ENCODE measurements at places on chromosomes 5 and 9.

GRCh38 chr5:172421020-172421419 is 33.3 kb downstream of the SH3PXD2B start:
- no peak for DNase-seq

DNA sequence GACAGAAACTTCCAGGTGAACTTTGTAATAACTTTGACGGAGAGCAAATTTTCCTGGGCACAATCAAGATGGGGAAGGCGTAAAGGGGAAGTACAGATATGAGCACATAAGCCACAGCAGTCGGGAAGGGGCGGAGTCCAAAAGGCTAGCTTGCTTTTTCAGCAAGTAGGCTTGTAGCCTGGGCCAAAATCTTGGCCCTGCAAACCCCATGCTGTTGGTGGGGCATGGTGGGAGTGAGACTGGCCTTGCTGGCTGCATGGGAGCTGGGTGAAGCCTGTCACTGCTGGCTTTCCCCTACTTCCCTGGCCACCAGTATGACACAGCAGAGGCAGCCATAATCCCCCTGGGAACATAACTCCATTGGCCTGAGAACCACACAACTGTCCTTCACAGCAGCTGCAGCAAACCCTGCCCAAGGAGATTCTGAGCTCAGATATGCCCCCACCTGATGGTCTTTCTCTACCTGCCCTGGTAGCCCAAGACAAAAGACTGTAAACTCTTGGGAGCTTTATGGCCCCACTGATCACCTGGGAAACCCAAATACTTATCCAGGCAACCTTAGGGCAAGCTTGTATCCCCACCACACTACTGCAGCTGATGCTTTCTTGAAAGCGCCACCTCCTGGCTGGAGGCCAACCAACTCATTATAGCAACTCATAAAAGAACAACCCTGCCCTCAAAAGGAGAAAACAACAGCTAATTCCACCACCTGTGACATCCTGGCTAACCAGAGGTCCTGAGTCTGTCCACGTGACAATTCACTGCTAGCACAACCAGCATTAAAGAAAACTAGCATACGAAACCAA is 24.0 kb downstream of the DCTN4 start:
- DNase-seq, result no peak

- no peak for DNase-seq
Observed at GRCh38 chr9:23577611-23578010, 248.4 kb downstream of the ELAVL2 start.

- DNase-seq, result no peak
Observed at GRCh38 chr9:117656002-117656401, 48.2 kb upstream of the TLR4 start.

DNA sequence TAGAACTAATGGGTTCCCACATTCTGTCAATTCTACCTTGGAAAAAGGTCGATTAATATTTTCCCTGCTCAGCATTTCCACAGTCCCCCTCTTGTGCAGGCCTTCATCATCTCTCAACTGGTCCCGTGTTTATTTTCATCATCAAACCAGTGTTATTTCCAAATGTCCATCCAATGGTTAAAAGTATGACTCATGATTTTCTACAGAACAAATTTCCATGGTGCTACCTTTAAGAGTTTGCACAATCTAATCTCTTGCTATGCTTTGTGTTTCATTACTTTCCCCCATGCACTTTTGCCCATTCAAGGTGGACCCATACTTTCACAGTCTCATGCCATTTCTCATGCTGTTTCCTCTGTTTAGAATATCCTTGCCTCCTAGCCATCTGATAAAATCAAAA is 143.7 kb downstream of the CCDC192 start:
- no peak for DNase-seq

GRCh38 chr9:27089706-27090105 is 19.3 kb upstream of the TEK start:
- DNase-seq, result no peak

- DNase-seq, result no peak
Observed at GRCh38 chr5:171913987-171914273, 92.5 kb downstream of the FBXW11 start.

- DNase-seq, result no peak
Observed at GRCh38 chr9:121660367-121660766, 8.9 kb downstream of the DAB2IP start.

- DNase-seq, result no peak
Observed at GRCh38 chr9:79574781-79575180, 3.0 kb downstream of the TLE4 start.

DNA sequence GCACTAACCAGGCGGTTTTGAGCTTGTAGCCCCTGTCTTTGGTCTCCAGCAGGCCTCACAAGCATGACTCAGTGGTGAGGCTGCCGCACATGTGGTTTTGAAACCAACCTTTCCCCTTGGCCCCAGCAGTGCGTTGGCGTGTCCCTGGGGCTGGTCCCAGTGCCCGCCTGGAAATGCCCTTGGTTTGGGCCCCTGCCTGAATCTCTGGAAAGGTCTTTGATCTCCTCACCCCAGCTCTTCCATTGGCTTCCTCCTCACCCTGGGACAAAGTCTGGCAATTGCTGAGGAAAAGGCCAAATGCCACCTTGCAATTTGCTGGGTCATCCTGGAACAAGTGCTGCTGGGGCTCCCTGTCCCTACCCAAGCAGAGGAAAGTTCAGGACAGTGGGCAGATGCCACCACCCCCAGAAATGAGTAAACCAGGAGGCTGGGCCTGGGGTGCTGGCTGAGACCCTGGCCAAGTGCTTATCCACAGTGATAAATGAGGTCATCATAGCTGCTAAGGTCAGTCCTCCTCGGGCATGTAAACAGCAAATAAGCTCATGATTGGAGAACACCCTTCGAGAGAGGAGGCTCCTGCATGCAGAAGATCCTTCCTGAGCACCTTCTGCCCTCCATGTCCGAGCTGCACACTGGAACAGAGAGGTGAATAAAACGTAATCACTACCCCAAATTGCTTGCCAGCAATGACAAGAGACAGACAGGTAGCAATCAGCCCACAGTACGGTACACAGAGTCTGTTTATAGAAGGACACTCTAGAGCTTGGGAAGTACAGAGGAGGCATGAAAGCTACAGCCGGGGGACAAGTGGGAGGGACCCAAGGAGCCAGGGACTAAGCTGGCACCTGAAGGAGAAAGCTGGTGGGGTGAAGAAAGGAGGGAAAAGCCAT is 98.9 kb upstream of the CPEB4 start:
- no peak for DNase-seq

DNA sequence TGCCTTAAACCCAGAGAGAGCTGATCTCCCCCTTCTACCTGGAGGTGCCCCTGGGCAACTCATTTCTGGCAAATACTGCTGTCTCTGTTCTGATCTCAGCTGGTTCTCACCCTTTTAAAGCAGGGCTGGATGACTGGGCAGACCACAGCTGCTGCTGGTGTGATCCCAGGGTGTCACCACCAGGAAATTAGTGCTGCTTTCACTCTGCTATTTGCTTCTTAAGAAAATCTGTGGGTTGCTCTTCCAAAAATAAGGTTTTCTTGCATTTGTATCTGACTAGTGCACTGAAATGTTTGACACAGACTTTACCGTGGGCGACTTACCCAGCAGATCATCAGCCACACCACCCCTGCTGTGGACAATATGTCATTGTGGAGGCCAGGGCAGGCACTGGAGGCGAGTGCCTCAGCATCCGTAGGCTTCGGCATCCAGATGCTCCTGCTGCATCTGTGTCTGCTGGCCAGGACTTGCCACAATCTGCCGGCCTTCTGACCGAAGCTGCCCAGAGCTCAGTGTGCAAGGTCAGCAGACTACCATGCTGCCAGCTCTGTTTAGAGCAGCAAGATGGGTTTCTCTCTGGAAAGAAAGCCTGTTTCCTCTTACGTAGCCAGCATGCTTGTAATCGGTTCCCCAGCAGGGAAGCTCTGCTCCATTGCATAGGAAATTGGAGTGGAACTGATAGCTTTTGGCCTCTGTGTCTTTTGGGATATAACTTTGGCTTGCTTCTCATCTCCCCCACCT is 13.6 kb downstream of the ARHGAP26 start:
- no peak for DNase-seq

DNA sequence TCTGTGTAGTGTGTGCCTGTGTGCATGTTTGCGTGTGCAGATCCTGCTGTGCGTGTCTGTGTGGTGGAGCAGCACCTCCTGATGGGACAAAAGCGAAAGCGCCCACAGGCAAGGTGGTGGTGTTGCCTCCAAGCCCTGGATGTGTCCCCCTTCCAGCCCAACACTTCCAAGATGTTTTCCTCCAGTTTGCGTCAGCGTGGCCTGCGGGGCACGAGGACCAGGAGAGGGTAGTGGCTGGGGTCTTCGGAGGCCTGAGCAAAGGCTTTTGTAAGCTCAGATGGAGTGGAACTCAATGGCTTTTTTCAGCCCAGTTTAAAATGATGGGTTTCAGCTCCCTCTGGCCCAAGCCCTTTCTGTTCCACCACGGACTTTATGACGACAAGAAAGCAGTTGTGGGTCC is 209.5 kb downstream of the IRX2 start:
- DNase-seq, result no peak

- no peak for DNase-seq
Observed at GRCh38 chr9:18268381-18268780, 205.6 kb upstream of the ADAMTSL1 start.

DNA sequence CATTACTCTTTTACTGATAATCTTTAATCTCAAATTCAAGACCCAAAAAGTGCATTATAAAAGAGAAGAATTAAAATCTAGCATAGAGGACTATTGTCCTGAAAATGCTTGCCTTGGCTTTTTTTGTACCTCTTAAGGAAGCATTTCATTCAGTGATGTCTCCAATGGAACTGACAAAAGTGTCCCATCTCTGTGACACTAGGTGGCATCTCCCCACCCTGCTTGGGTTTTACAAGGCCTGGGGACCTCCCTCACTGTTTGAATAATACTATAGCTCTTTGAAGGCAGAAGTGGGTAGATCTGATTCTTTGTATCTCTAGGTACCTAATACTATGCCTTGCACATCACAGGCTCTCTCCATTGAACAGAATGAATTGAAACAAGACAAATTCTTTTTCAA is 180.6 kb downstream of the EPB41L4A start:
- DNase-seq, result no peak

GRCh38 chr5:9438596-9439354 is 107.1 kb downstream of the SEMA5A start:
- DNase-seq, result no peak

DNA sequence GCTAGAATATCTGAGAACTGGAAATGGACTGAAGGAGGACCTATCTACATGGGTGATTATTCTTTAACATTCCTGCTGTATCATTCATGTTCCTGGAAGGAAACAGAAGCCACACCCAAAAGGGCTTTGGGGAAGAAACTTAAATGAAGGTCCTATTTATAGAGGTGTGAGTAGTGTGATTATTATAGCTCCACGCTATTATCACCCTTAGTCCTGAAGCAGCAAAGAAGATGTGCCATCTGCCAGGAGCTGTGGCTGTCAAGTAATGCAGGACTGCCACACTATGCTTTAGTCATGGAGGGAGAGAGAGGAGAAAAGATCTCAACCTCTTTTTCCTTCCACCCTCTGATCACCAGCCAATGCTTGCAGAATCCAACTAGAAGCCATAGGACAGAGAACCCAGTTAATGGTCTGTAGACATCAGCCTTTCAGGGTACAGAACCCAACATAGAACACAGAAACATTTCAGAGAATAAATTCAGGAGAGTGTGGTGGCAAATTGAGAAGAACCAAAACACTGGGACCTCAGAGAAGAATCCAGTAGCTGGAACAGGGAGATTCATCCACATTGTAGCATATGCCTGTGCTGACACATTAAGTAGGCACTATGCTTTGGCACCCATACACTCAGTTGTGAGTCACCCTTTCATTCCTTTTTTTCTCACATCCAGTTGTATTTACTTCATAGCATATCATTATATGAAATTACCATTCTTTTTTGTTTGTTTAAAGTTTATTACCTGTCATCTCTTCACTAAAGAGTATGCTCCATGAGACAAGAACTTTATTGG is 21.0 kb upstream of the RNF180 start:
- no peak for DNase-seq

DNA sequence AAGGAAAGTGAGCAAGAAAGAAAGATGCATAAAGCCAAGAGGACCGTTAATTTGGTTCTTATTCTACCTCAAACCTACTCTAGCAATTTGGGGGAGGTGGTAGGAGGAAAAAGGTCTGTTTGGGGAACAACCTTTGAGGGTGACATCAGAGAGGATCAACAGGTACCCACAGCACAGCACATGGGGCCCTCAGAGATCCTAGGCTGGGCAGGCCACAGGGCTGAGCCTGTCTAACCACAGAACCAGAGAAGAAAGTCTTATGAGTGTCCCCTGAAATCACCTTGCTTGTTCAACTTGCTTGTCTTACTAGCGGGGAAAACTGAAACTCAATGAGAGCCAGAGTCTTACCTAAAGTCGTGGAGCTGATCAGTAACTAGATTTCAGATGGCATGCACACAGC is 385.2 kb downstream of the SPOCK1 start:
- no peak for DNase-seq

DNA sequence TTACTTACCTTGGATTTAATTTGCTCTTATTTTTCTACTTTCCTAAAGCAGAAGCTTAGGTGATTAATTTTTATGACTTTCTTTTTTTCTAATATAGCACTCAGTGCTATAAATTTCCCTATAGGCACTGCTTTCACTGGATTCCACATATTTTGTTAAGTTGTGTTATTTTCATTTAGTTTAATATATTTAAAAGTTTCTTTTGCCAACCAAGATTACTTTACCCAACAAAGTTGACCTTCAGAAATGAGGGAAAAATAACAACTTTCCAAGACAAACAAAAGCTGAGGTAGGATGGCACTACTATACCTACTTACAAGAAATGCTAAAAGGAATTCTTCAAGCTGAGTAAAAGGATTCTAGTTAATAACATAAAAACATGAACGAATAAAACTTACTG is 8.8 kb upstream of the IFNB1 start:
- no peak for DNase-seq

DNA sequence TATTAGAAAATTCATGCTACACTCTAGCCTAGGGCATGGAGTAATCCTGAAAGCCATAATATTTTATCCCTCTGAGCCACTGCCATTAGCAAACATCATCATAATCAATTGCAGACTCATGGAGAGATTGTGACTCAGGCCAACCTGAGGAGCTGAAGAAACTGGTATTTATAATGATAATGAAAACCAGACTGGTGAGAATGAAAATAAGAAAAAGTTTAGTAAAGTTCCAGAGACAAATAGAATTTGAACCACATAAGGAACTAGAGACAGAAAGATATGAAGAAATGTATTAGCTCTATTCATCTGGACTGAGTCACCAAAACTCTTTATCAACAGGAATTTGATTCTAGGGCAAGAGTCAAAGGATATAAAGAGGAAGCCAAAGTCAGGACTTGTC is 158.7 kb downstream of the DRD1 start:
- no peak for DNase-seq

GRCh38 chr5:73338256-73339050 is 110.1 kb downstream of the FOXD1 start:
- DNase-seq, result no peak

DNA sequence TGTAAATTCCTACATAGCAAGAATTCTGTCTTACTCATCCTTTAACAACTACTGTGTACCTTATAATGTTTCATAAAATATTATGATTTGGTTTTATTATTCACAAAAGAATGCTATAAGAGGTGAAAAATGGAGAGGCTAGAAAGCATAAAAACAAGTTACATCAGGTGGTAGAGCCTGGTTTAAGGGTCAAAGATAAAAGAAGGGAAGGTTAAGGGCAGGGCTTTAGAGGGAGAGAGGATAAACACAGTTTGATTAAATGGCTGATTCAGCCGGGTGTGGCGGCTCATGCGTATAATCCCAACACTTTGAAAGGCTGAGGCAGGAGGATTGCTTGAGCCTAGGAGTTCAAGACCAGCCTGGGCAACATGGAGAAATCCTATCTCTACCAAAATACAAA is 40.4 kb upstream of the HSPB3 start:
- no peak for DNase-seq
